Adrenal gland (tissue), 19 donors: ENCODE measurements at places on chromosomes 3 and 15. TPM values are rescaled to one million over a fixed set of nuclear protein-coding genes. Genes with fewer than 3 reads are reported as not detected.

Gene GPR27
- 1.5 TPM for total RNA-seq

Gene ZFYVE19
- total RNA-seq: 35.1 TPM

Gene HRH1
- total RNA-seq: 1.2 TPM

Gene FMN1
- 11.4 TPM for total RNA-seq

Gene UBE3A
- 106 TPM for total RNA-seq

Gene PTX3
- total RNA-seq: 0.72 TPM

Gene PRICKLE2
- total RNA-seq: 11.5 TPM

Gene DUOXA2
- not detected for total RNA-seq

Gene TMEM115
- 63.6 TPM for total RNA-seq

Gene RBM6
- total RNA-seq: 102 TPM

Gene GPD1L
- 59.0 TPM for total RNA-seq

Gene PIK3CA
- 19.6 TPM for total RNA-seq

Gene COLQ
- total RNA-seq: 2.0 TPM

Gene TM2D3
- 57.9 TPM for total RNA-seq

Gene COL6A6
- total RNA-seq: 0.34 TPM

Gene AGBL1
- total RNA-seq: not detected

Gene HIGD2B
- not detected for total RNA-seq

Gene IMPG2
- total RNA-seq: 0.29 TPM

Gene FOXB1
- total RNA-seq: not detected

Gene TMCO5A
- not detected for total RNA-seq

Gene UROC1
- not detected for total RNA-seq

Gene LRRC31
- total RNA-seq: not detected

Gene P3H2
- total RNA-seq: 175 TPM

Gene CADPS
- 11.3 TPM for total RNA-seq

Gene ZNF710
- total RNA-seq: 19.5 TPM

Gene LOXL1
- 7.3 TPM for total RNA-seq

Gene WDR73
- 32.1 TPM for total RNA-seq

Gene MUSTN1
- total RNA-seq: 2.7 TPM

Gene KLHL6
- total RNA-seq: 2.4 TPM

Gene ATP13A4
- 0.28 TPM for total RNA-seq

Gene FBXO40
- total RNA-seq: not detected

Gene ASB14
- total RNA-seq: not detected

Gene A4GNT
- not detected for total RNA-seq
